ENCODE measurements at places on chromosomes 6 and 20. TPM values are rescaled to one million over a fixed set of nuclear protein-coding genes. Genes with fewer than 3 reads are reported as not detected.

DNA sequence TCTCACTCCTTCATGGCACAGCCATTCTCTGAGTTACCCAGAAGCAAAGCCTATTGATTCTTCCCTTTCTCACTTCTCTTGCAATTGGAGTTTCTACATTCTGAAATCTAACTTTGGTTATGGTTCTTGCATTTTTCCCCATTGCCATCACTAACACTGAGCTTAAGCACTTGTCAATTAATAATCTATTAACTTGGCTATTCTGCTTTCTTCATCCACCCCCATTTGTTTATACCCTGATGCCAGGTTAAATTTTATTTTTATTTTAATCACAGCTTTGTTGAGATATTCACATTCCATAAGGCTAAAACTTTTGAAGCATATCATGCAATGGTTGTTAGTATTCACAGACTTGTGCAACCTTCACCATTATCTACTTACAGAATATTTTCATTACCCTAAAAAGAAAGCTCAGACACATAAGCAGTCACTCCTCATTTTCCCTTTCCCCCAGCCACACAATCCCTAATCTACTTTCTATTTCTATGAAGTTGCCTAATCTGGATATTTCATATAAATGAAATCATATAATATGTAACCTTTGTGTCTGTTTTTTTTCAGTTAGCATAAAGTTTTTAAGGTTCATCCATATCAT, 222.3 kb downstream of the UBE3D start:
- no peak for DNase-seq

DNA sequence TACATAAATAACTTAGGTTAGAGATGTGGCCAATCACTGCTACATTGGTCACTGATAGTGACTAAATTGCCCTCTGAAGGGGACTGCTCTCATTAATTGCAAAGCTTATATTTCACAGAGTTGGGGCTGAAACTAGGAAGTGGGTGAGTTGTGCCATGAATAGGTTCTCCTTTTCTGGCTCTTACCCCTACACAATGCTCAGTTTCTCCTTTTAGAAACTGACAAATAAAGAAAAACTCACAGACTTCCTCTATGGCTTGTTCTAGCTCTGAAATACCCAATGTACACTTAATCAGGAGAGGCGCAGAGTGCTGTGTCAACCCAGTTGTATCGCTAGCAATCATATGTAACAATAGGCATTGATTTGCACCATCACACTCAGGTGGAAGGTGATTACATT, 41.2 kb upstream of the PROKR2 start:
- DNase-seq = peak; percentile 2

DNA sequence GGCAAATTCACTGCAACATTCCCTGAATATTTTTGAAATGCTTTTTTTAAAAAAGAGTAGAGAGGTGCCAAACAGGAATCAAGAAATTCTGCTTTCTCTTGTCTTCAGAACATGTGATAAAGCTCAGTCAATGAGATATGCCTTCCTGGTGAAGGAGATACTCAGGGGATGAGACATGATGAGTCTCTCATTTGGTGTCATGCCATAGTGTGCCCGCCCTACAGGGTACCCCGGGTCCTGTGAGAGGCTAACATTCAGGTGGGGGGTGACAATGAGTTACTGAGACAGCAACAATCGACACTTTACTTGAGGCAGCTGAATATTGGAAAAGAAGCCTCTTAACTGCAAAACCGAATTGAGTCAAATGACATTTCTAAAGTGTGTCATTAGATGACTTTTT, 6.7 kb downstream of the CCR6 start:
- no peak for DNase-seq

DNA sequence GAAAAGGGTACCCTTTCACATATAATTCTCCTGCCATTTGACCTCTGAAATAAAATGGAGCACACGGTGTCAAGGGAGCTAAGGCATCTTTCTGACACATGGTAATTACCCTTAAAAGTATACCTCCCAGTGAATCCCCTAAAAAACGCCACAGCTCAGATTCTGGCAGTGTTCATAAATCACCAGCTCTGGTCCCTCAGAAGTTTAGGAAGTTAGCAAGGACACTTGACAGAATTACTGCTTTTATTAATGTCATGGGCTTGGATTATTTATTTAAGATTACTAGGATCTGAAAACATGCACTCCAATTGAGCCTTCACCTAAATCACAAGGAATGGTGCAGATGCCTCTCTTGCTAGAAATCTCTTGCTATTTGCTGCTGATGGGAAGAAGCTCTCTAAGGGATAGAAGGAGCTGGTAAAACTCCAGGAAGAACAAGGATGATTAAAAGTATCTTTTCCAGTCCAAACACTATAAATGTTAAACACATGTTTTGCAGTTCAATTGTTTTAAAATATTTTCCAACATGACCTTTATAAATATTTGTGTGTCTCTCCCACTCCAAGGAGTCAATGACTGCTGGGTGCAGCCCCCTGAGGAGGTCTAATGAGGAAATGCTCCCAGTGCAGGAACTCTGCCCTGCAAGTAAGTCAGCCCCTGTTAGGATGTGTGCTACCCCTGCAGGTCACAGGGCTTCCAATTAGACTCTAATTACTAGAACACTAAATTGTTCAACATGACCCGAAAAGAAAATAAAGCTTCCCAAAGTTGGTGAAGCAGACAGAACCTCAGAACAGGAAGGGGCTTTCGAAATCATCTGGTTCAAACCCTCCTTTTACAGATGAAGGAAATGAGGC, 230.3 kb downstream of the TFAP2A start:
- no peak for DNase-seq

- DNase-seq = no peak
These were observed 83.7 kb upstream of the ZFP64 start for GRCh38 chr20:52275181-52275691.

MLN gene
- total RNA-seq = 0.61 TPM

GSTA3 gene
- not detected for total RNA-seq

GRM1 gene
- total RNA-seq = under 0.01 TPM

SPTLC3 gene
- 3.4 TPM for total RNA-seq

DDX43 gene
- 0.14 TPM for total RNA-seq

DLL1 gene
- 1.6 TPM for total RNA-seq

Measured in thymus (tissue), 14 donors.